ENCODE measurements at places on chromosomes 3 and 15. TPM values are rescaled to one million over a fixed set of nuclear protein-coding genes. Genes with fewer than 3 reads are reported as not detected.

PRRT3 gene
- 0.72 TPM for total RNA-seq

HAUS2 gene
- 50.1 TPM for total RNA-seq

IL17RD gene
- total RNA-seq, result 2.1 TPM

TGM4 gene
- 0.48 TPM for total RNA-seq

RAB8B gene
- total RNA-seq, result 15.1 TPM

PLSCR2 gene
- 0.21 TPM for total RNA-seq

HAPLN3 gene
- 1.7 TPM for total RNA-seq

HCN4 gene
- total RNA-seq, result not detected

DPPA2 gene
- total RNA-seq, result not detected

PP2D1 gene
- total RNA-seq, result not detected

PATL2 gene
- total RNA-seq, result 0.85 TPM

C3orf70 gene
- not detected for total RNA-seq

RPUSD3 gene
- total RNA-seq, result 24.8 TPM

RPP25 gene
- 15.8 TPM for total RNA-seq

Data from tracheal epithelial cell (primary cell).